ENCODE measurements at places on chromosomes 11 and 22. TPM values are rescaled to one million over a fixed set of nuclear protein-coding genes. Genes with fewer than 3 reads are reported as not detected.
A peak's percentile ranks its signal among the peaks of the same experiment; 100 is the strongest.

GRCh38 chr11:108897071-108897481 lies 232.2 kb downstream of the DDX10 start:
- H3K27ac ChIP-seq, result no peak overlapping the region
- DNase-seq, result no peak

Gene STK33
- total RNA-seq, result 11.9 TPM

DNA sequence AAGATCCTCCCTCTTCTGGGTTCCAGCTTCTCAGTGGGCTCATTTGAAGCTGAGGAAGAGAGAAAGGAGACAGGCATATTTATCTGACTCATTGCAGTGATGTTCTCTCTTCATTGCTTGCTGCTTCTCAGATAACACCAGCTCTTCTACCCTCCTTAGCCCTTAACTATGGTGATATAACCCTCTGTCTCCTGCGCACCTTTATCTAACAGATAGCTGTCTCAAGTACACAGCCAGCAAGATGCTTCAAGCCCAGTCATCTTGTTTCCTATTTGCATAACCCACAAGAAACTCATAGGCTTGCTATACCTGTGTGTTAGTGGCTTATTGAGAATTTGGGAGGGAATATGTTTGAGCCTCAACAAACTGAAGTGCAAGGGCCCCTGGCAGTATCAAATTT lies 12.6 kb downstream of the PRSS23 start:
- peaks cover 5% of the 10 kb centered on the region for H3K4me1 ChIP-seq
- H3K4me3 ChIP-seq, result no peak overlapping the region
- DNase-seq, result no peak
- H3K27me3 ChIP-seq, result no peaks in the 10 kb centered on the region

GRCh38 chr22:20997536-20998257 lies 4.2 kb downstream of the THAP7 start:
- no peak overlapping the region for H3K27ac ChIP-seq
- H3K36me3 ChIP-seq, result peaks cover 9% of the 10 kb centered on the region
- no peaks in the 10 kb centered on the region for H3K4me1 ChIP-seq
- no peak overlapping the region for H3K4me3 ChIP-seq
- DNase-seq, result no peak

DNA sequence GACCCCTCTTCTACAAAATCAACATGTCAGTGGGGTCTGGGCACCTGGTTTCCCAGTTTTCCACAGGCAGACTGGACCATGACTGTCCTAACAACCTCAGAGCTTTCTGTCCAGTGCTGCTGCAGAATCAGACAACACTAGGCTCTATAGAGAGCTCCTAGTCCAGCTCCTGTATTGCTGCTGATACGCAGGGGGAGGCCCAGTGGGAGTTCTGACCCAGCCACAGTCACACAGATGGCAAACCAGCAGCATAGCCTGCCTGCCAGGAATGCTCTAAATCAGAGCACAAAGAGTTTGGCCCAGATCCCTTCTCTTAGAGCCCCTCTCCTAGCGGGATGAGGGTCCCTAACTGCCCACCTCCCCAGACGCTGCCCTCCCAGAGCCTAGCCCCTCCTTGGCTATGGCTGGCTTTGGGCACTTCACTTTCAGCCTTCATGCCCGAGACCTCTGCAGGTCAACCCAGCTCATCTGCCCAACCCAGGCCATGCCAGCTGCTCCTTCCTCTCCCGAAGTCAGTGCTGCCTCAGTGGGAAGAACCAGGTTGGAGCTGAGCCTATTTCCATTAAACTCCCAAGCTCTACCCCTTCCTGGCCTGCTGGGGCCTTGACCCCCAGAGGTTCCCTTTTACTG lies 15.8 kb upstream of the SLCO2B1 start:
- no peaks in the 10 kb centered on the region for H3K36me3 ChIP-seq
- no peak for DNase-seq
- H3K27me3 ChIP-seq, result no peaks in the 10 kb centered on the region
- H3K4me3 ChIP-seq, result no peak overlapping the region
- H3K4me1 ChIP-seq, result no peaks in the 10 kb centered on the region

DNA sequence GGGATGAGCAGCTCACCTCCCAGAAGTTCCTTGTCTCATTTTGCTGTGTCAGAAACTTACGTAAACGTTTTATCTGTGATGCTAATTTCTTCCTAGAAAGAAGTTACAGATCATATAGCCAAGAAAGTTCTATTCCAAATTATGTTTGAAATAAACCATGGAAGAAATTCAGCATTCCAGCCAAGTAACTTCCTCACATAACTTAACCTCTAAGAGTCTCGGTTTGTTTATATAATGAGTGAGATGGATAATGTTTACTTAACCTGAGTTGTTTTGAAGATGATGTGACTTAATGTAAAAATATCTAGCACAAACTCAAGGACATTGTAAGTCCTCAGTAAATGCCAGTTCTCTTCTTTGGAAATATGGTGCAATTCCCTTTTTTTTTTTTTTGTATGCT lies 8.9 kb upstream of the MUC15 start:
- H3K4me3 ChIP-seq, result no peak overlapping the region
- H3K4me1 ChIP-seq, result no peaks in the 10 kb centered on the region
- no peak for DNase-seq
- H3K27me3 ChIP-seq, result no peaks in the 10 kb centered on the region
- no peaks in the 10 kb centered on the region for H3K36me3 ChIP-seq

GRCh38 chr11:44928144-44928543 lies 22.5 kb downstream of the TP53I11 start:
- no peak overlapping the region for H3K4me3 ChIP-seq
- H3K4me1 ChIP-seq, result no peaks in the 10 kb centered on the region
- no peaks in the 10 kb centered on the region for H3K27me3 ChIP-seq
- H3K27ac ChIP-seq, result no peak overlapping the region

Gene BLID
- not detected for total RNA-seq

DNA sequence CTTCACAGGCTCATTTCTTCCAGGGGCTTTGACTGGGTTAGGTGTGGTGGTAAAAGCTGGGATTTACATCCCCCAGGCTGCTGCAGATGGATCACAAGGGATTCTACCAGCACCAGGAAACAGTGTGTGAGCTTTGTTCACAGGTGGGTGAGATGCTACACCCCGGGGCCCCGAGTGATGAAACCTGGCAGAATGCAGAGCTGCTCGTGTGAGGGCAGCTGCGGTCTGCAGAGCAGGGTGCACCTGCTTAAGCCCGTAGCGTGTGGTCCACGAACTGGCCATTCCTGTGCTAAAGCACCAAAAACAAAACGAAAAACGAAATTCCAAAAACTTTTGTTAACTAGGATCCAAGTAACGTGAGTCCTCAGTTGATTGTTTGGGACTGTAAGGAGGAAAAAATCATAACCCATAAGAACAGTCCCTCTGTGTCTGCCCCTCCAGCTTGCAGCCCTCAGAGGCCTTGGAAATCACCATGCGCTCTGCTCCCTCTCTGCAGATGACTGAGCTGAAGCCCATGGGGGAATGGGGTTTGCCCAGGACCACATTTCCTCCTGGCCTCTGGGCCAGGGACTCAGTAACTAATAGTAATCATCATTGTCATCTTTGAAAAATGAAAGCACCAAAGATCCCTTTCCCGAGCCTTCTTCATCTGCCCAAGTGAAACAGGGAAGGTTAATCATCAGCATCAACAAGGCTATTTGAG lies 24.6 kb downstream of the ELF5 start:
- no peaks in the 10 kb centered on the region for H3K36me3 ChIP-seq
- no peak overlapping the region for H3K4me3 ChIP-seq
- DNase-seq, result no peak
- H3K27ac ChIP-seq, result no peak overlapping the region
- H3K4me1 ChIP-seq, result no peaks in the 10 kb centered on the region
- no peaks in the 10 kb centered on the region for H3K27me3 ChIP-seq

GRCh38 chr11:12831471-12832202 lies 157.4 kb downstream of the TEAD1 start:
- DNase-seq, result no peak
- H3K27me3 ChIP-seq, result no peaks in the 10 kb centered on the region
- H3K4me1 ChIP-seq, result peaks cover 47% of the 10 kb centered on the region
- no peak overlapping the region for H3K27ac ChIP-seq
- H3K4me3 ChIP-seq, result no peak overlapping the region
- no peaks in the 10 kb centered on the region for H3K36me3 ChIP-seq

DNA sequence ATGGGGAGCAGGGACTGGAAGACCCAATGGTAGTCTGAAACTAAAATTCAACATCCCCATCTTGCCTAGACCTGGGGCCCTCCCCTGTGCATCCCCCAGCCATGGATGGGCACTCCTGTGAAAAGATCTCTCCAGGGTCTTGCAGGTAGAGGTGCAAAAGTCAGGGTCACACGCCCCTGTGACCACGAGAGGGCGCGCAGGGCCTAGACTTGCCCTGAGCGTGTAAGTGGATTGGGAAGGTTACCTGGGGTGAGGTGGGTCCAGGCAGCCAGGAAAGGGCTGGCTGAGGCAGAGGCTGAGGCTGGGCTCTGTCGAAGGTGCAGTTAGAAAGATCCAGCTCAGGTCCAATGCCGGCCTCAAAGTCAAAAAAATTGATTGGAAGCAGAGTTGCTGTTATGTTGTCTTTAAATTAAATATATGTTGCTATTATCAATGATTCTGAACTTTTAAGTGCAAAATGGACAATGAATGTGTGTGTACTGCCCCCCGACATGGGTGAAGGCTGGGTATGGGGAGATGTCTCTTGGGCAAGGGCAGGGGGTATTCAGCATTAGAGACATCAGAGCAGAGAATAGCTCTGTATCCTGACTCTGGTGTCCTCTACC lies 4.8 kb upstream of the POU2F3 start:
- peak; percentile 79 for DNase-seq
- no peak overlapping the region for H3K27ac ChIP-seq
- H3K27me3 ChIP-seq, result peaks cover 2% of the 10 kb centered on the region
- no peaks in the 10 kb centered on the region for H3K36me3 ChIP-seq

Gene OR52H1
- 0.57 TPM for total RNA-seq

- H3K4me1 ChIP-seq, result no peaks in the 10 kb centered on the region
- H3K27ac ChIP-seq, result no peak overlapping the region
- H3K36me3 ChIP-seq, result no peaks in the 10 kb centered on the region
- no peak overlapping the region for H3K4me3 ChIP-seq
These were observed 28.5 kb upstream of the CARD16 start for GRCh38 chr11:105073456-105074165.

- DNase-seq, result no peak
- H3K27ac ChIP-seq, result no peak overlapping the region
- H3K4me1 ChIP-seq, result no peaks in the 10 kb centered on the region
These were observed 377.3 kb downstream of the TBC1D22A start for GRCh38 chr22:47139790-47140119.

Gene SIK3
- 50.7 TPM for total RNA-seq

DNA sequence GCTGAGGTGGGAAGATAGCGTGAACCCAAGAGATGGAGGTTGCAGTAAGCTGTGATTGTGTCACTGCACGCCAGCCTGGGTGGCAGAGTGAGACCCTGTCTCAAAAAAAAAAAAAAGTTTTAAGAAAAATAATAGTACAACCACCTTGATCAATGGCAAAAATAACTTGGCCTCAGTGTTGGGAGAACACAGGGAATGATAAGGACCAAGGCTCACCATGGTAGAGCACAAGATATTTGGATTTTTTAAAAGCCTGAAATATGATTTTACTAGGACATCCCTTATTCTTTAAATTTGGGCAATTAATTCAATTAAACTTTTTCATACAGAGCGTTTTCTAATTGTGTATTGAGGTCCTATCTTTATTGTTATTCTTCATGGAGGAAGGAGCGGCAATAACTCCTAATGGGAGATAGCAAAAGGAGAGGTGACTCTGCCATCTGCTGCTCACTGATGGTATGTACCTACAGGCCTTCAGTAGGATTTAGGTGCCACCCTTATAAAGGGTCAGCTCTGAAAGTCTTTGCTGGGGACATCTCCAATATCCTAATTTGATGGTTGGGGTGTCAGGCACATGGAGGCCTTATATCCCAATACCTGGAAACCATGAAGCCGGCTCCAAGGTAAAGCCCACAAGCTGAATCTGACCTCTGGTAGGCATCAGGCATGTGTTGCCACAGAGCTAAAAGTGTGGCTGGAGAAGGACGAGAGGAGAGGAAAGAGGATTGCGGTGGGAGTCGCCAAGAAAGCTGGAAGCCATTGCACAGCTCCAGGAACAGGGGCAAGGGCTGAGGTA lies 21.9 kb upstream of the POLD3 start:
- peaks cover 11% of the 10 kb centered on the region for H3K4me1 ChIP-seq
- H3K4me3 ChIP-seq, result no peak overlapping the region
- no peaks in the 10 kb centered on the region for H3K27me3 ChIP-seq
- DNase-seq, result peak; percentile 44

DNA sequence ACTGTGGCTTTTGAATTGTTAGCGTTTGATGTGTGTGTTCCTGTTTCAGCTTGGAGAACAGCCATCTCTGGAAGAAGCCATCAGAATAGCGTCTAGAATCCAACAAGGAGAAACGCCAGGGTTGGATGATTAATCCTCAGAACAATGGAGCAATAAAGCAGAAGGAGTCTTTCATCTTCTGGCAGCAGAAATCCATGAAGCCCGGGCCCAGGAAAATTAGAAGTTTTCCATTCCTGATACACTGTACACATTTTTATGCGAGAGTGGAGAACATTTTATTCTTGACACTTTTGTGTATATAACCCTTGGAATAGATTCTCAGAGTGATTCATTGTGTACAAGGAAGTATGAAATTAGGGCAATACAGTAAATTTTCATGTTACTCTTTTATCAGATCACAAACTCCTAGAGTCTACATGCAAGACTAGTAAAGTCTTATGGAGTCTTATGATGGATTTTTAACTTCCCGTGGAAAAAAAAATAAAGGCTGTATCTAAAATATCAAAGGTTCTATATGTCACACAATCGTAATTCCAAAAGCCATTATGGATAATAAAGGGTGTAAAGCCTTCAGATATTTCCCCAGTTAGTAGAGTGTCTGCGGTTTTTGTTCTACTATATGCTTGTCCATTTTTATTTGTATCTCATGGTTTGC lies 45.9 kb upstream of the WEE1 start:
- no peak overlapping the region for H3K27ac ChIP-seq
- DNase-seq, result no peak
- H3K4me1 ChIP-seq, result peaks cover 4% of the 10 kb centered on the region
- H3K4me3 ChIP-seq, result no peak overlapping the region
- H3K36me3 ChIP-seq, result peaks cover 2% of the 10 kb centered on the region

DNA sequence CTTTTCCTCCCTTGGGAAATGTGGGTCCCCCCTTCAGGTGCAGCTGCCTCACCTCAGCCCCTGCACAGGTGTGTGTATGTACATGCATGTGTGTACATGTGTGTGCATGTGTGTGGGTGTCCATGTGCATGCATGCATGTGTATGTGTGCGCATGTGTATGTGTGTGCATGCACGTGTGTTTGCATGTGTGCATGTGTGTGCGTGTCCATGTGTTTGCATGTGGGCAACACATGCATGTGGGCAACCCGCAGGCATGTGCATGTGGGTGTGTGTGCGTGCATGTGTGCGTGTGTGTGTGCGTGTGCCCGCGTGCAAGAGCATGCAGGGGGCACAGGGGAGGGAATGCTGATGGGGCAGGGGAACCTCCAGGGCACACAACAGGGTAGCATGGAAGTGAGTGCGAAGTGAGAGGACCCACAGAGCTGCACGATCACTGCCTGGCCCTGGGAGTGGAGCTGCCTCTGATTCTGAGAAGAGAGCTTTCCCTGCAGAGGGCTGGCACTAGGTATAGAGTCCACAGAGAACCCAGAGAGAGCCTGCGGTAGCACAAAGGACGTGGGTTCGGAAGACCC lies 14.6 kb upstream of the BAIAP2L2 start:
- H3K4me1 ChIP-seq, result no peaks in the 10 kb centered on the region
- DNase-seq, result peak; percentile 52
- H3K27me3 ChIP-seq, result no peaks in the 10 kb centered on the region
- no peak overlapping the region for H3K4me3 ChIP-seq
- peaks cover 18% of the 10 kb centered on the region for H3K36me3 ChIP-seq

GRCh38 chr11:44565953-44566949 lies 788 bp downstream of the CD82 start:
- DNase-seq, result no peak
- H3K36me3 ChIP-seq, result no peaks in the 10 kb centered on the region
- no peaks in the 10 kb centered on the region for H3K4me1 ChIP-seq
- H3K27me3 ChIP-seq, result no peaks in the 10 kb centered on the region
- H3K27ac ChIP-seq, result peak overlapping the region; percentile 34

Gene LRRC74B
- total RNA-seq, result not detected

Gene GNAZ
- total RNA-seq, result 5.7 TPM
